ENCODE measurements at places on chromosomes 11 and 22.

GRCh38 chr11:70028147-70028855 is 49.8 kb upstream of the ANO1 start:
- H3K4me1 ChIP-seq, result no peaks in the 10 kb centered on the region
- H3K36me3 ChIP-seq, result no peaks in the 10 kb centered on the region
- H3K27ac ChIP-seq, result no peak overlapping the region
- DNase-seq, result no peak
- no peak overlapping the region for H3K4me3 ChIP-seq

DNA sequence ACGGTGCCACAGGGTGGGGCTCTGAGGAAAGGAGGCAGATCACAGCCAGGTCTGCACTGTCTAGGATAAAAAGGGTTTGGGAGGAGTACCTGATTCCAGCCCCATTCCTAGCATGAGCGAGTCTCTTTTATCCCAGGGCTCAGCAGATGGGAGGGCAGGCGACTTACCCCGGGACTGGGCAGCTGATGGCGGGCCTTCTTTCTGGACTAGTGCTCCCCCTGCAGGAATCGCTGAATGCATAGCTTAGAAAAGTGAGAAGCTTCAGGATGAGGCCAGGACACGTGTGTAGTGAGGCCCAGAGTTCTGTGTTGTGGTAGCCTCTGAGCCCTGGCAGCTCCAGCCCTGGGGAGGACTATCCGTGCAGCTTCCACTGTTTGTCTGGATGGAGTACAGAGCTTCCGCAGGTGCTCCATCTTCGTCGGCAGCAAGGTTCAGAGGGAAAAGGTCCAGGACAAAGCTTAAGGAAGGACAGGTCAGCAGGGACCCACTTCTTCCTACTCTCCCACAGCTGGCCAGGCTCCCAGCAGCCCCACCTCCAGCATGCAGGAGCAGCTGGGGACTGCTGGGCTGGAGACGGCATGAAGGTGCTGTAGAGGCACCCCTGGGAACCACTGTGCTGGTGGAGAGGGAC is 30.4 kb downstream of the COMMD9 start:
- H3K4me1 ChIP-seq, result no peaks in the 10 kb centered on the region
- peaks cover 41% of the 10 kb centered on the region for H3K27me3 ChIP-seq
- no peak overlapping the region for H3K4me3 ChIP-seq
- no peaks in the 10 kb centered on the region for H3K36me3 ChIP-seq
- H3K27ac ChIP-seq, result no peak overlapping the region

DNA sequence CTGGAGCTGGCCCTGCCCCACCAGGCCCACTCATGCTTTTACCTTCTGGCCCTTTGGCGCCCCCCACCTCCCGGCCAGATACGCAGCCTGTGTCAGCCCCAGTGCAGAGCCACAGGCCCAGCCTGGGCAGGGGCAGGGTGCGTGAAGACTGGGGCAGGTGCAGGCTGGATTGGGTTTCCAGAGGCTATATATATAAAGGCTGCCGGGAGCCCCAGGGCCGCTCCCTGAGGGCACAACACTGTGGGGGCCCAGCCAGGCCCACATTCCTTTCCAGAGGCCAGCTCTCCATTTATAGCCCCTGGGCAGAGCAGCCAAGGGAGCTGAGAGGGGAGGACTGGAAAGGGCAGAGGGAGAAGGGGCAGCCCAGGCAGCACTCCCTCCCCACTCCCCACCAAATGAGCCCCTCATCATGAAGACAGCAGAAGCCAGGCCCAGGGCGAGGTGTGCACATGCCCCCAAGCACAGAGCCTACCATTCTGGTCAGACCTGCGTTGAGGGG is 5.0 kb upstream of the MYOD1 start:
- H3K36me3 ChIP-seq, result no peaks in the 10 kb centered on the region
- no peak overlapping the region for H3K27ac ChIP-seq
- H3K4me1 ChIP-seq, result no peaks in the 10 kb centered on the region
- peaks cover 100% of the 10 kb centered on the region for H3K27me3 ChIP-seq
- H3K4me3 ChIP-seq, result no peak overlapping the region

- no peak overlapping the region for H3K27ac ChIP-seq
- H3K36me3 ChIP-seq, result no peaks in the 10 kb centered on the region
- H3K4me3 ChIP-seq, result no peak overlapping the region
- H3K4me1 ChIP-seq, result peaks cover 5% of the 10 kb centered on the region
- no peaks in the 10 kb centered on the region for H3K27me3 ChIP-seq
Measured at GRCh38 chr11:44651535-44652155, 75.1 kb upstream of the TSPAN18 start.

- H3K4me3 ChIP-seq, result no peak overlapping the region
- H3K36me3 ChIP-seq, result peaks cover 7% of the 10 kb centered on the region
- DNase-seq, result no peak
- no peak overlapping the region for H3K27ac ChIP-seq
- H3K27me3 ChIP-seq, result no peaks in the 10 kb centered on the region
Measured at GRCh38 chr11:76523147-76523546, 78.3 kb downstream of the EMSY start.

DNA sequence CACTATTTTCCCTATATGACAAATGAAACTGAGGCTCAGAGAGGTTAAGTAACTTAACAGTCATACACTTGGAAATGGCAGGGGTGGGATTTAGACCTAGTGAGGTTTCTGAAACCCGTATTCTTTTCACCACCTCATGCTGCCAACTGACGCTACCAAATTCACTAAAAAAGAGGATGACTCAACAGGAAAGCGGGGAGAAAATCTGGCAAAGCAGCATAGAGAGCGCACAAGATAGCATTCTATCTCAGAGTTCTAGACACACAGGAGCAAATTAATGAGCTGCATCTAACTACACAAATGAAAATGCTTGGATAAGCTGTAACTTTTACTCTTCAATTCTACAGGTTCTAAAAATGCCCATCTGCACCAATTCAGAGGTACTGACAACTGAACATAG is 136.4 kb downstream of the RBFOX2 start:
- DNase-seq, result no peak
- H3K36me3 ChIP-seq, result no peaks in the 10 kb centered on the region
- H3K27ac ChIP-seq, result no peak overlapping the region
- peaks cover 4% of the 10 kb centered on the region for H3K4me1 ChIP-seq
- H3K4me3 ChIP-seq, result no peak overlapping the region
- H3K27me3 ChIP-seq, result no peaks in the 10 kb centered on the region

GRCh38 chr22:30717331-30717921 is 22.8 kb downstream of the OSBP2 start:
- no peaks in the 10 kb centered on the region for H3K36me3 ChIP-seq
- DNase-seq, result no peak
- no peaks in the 10 kb centered on the region for H3K4me1 ChIP-seq
- H3K27ac ChIP-seq, result no peak overlapping the region

GRCh38 chr11:128596250-128596649 is 8.9 kb upstream of the ETS1 start:
- no peaks in the 10 kb centered on the region for H3K36me3 ChIP-seq
- no peak overlapping the region for H3K27ac ChIP-seq
- DNase-seq, result no peak
- H3K4me1 ChIP-seq, result no peaks in the 10 kb centered on the region
- H3K4me3 ChIP-seq, result no peak overlapping the region

- H3K27me3 ChIP-seq, result no peaks in the 10 kb centered on the region
- peak; percentile 66 for DNase-seq
- H3K36me3 ChIP-seq, result no peaks in the 10 kb centered on the region
- peaks cover 45% of the 10 kb centered on the region for H3K4me1 ChIP-seq
Measured at GRCh38 chr11:35105319-35106079, 33.5 kb upstream of the CD44 start.

- no peak for DNase-seq
- peaks cover 10% of the 10 kb centered on the region for H3K4me1 ChIP-seq
- H3K27ac ChIP-seq, result peak overlapping the region; percentile 5
- no peaks in the 10 kb centered on the region for H3K27me3 ChIP-seq
- no peaks in the 10 kb centered on the region for H3K36me3 ChIP-seq
Measured at GRCh38 chr11:78338138-78338537, 79.5 kb downstream of the GAB2 start.

DNA sequence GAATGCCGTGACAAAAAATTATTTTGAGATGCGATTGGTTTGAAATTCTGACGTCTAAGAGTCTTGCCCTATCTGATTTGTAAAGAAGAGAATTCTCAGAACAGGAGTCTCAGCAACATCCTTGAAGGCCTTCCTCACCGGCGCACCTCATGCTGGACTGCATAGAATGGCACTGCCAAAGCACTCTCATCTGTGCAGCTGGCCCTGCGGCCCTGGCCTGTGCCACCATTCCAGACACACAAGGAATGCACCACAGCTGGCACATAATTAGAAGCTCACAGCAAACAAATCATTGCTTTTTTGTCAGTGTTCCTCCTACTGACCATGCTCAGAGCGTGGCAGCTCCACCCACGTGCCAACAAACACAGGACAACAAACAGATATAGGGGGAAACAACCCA is 166.0 kb downstream of the KIRREL3 start:
- DNase-seq, result no peak
- no peaks in the 10 kb centered on the region for H3K27me3 ChIP-seq
- no peaks in the 10 kb centered on the region for H3K4me1 ChIP-seq
- no peak overlapping the region for H3K27ac ChIP-seq
- H3K36me3 ChIP-seq, result no peaks in the 10 kb centered on the region

DNA sequence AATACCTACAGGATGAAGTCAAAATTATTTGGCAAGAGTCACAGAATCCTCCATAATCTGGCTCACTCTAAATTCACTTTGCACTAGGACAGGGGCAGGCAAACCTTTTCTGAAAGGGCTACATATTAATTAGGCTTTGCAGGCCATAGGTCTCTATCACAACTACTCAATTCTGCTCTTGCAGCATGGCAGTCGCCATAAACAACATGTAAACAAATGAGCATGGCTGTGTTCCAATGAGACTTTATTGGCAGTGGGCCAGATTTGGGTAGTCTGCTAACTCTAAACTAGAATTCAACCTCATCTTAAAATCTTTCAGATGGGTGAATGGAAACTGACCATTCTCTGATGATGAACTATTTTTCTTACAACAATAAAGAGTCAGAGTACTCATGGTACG is 5.8 kb downstream of the THRSP start:
- no peaks in the 10 kb centered on the region for H3K27me3 ChIP-seq
- no peak for DNase-seq
- H3K36me3 ChIP-seq, result peaks cover 14% of the 10 kb centered on the region
- no peak overlapping the region for H3K4me3 ChIP-seq
- H3K4me1 ChIP-seq, result no peaks in the 10 kb centered on the region

DNA sequence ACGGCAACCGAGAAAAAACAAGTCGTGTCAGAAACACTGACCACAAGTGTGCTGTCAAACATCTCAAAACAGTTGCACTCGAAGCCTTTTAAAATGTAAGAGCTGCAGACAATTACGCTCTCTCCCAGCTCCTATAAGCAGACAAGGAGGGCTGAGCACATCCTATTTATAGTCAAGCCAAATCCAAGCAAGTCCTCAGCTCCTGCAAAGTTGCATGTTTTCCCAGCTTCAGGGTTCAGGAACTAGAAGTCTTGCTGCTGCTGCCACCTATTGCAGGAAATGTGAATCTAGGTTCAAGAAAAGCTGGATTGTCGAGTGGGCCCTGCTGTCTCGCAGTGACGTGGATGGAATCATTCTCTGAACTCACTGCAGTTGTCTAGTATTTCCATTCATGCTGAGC is 15.5 kb downstream of the EFCAB6 start:
- H3K27ac ChIP-seq, result no peak overlapping the region
- H3K27me3 ChIP-seq, result no peaks in the 10 kb centered on the region
- no peaks in the 10 kb centered on the region for H3K4me1 ChIP-seq
- no peak overlapping the region for H3K4me3 ChIP-seq

- no peaks in the 10 kb centered on the region for H3K4me1 ChIP-seq
- no peaks in the 10 kb centered on the region for H3K36me3 ChIP-seq
- no peak overlapping the region for H3K4me3 ChIP-seq
Measured at GRCh38 chr11:28146123-28146751, 38.0 kb downstream of the METTL15 start.

DNA sequence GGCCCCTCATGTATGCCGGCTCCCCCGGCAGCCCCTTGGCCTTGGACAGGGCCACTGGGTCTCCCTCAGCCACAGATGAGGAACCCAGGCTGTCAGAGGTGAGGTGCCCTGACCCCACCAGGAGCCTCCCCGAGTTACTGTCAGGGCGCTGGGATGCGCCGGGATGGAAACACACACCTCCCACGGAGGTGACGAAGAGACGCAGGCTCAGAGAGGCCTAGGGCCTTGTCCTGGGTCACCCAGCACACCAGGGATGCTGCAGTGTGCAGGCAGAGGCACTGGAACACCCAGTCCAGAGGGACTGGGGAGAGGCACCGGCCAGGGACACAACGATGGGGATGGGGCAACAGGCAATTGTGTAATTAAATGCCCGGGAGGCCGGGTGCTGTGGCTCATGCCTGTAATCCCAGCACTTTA is 81.2 kb upstream of the PRR5 start:
- no peaks in the 10 kb centered on the region for H3K36me3 ChIP-seq
- no peak overlapping the region for H3K4me3 ChIP-seq
- no peaks in the 10 kb centered on the region for H3K27me3 ChIP-seq
- no peak for DNase-seq
- H3K27ac ChIP-seq, result no peak overlapping the region
- peaks cover 20% of the 10 kb centered on the region for H3K4me1 ChIP-seq

DNA sequence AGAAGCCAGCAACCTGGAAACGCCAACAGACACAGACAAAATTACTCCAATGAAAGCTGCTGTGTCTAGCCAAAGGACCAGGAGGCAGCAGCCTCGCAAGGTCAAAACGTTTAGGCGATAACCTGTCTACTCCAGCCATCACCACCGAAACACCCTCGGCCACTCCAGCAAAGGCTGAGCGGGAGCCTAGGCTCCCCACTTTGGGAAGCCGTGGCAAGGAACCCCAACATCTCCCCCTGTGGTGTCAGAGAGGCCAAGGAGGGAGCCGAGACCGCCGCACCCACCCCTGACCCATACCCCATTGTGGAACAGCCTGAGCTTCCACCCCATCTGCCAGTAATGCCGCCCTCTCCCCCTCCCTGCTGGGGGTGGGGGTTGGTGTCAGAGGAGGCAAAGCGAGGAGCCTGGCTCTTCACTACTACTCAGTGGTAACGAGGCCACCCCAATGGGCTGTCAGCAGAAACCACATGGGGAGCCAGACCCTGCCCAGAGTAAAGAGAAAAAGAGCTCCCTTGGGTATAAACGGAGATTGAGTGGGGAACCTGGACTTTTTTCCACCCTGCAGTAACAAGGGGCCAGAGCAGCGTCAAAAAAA is 33.9 kb upstream of the SEPTIN5 start:
- H3K27ac ChIP-seq, result no peak overlapping the region
- no peaks in the 10 kb centered on the region for H3K27me3 ChIP-seq
- no peaks in the 10 kb centered on the region for H3K4me1 ChIP-seq
- H3K4me3 ChIP-seq, result no peak overlapping the region
- no peak for DNase-seq

DNA sequence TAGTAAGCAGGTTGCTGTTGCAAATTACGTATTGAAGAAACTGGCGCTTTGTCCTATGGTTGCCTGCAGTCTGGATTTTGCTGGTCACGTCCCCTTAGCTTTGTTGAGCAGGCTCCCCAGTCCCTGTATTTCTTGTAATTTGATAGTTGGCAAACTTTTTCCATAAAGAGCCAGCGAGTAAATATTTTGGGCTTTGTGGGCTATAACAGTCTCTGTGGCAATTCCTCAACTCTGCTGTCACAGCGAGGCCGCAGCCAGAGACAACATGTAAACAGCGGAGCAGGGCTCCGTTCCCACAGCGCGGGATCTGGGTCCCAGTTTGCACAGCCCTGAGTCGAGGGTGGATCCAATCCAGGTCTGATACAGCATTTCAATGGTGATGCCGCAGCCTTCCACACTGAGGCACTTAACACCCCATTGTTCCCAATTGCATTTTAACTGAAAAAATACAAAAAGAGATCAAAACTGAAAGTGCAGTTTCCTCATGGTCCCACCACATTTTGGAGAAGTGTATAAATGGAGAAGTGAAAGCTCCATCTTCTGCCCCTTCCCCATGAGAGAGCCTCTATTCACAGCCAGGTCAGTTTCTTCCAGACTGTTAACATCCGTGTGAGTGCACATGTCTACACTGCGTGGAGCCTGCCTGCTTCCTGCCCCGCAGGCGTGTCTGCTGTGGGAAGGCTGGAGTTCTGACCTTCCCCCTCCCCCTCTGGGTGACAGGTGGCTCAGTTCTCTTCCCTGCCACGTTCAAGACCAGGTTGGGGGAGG is 89.1 kb downstream of the RPS6KA4 start:
- H3K4me3 ChIP-seq, result peak overlapping the region; percentile 63
- peak; percentile 84 for DNase-seq
- H3K4me1 ChIP-seq, result peaks cover 7% of the 10 kb centered on the region
- H3K27me3 ChIP-seq, result no peaks in the 10 kb centered on the region

Data from common myeloid progenitor, CD34-positive (primary cell).